K562 (cell line): ENCODE measurements at places on chromosomes 1 and 21. TPM values are rescaled to one million over a fixed set of nuclear protein-coding genes. Genes with fewer than 3 reads are reported as not detected.

Gene ACTL8
- total RNA-seq: 2.1 and 2.7 TPM in 2 replicates

GRCh38 chr1:2979191-2980072 lies 41.8 kb upstream of the ACTRT2 start:
- DNase-seq: no peak

- no peak for DNase-seq
Observed at GRCh38 chr1:8171751-8172464, 145.8 kb upstream of the ERRFI1 start.

GRCh38 chr1:100461222-100461621 lies 76.7 kb upstream of the GPR88 start:
- no peak for DNase-seq

GRCh38 chr21:44456214-44456914 lies 1.1 kb downstream of the LRRC3 start:
- DNase-seq: no peak

DNA sequence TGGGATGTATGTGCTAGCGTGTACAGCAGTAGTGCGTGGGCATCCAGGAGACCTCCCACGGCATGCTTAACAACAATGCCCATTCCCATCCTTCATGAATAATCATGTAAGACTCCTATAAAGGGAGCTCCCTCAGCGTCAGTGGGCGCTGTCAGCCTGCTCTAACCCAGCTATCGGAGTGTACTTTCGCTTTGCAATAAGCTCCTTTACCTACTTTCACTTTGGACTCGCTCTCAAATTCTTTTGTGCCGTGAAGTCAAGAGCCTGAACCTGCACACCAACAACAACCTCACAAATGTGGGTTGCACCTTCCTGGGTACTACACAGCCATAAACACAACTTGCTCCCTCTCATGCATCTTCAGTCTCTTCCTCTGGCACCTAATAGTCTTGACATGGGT lies 114.8 kb upstream of the PAXBP1 start:
- DNase-seq: no peak
